ENCODE measurements at places on chromosomes 3 and 15.

DNA sequence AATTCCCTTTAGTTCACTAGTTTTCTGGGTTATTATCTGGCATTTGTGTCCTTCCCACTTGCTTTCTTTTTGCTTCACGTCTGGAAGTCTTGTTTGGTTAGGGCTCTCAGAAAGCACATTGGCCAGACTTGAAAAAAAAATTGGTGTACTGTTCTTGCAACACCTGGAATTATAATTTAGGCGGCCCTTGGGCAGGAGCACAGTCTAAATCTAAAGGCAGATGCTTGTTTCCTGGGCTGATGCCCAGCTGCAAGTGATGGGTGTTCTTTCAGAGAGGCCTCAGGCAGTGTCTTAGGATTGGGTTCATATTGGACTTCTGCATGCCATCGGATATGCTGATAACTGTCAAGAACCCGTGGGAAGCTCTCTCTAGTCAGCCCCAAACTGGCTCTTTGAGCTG lies 521.5 kb downstream of the PDCD6IP start:
- no peak for DNase-seq

GRCh38 chr15:24054547-24055245 lies 367.6 kb upstream of the NDN start:
- no peak for DNase-seq

GRCh38 chr3:93924491-93924890 lies 49.2 kb downstream of the PROS1 start:
- DNase-seq: no peak

GRCh38 chr3:189982321-189982945 lies 138.3 kb downstream of the P3H2 start:
- no peak for DNase-seq

DNA sequence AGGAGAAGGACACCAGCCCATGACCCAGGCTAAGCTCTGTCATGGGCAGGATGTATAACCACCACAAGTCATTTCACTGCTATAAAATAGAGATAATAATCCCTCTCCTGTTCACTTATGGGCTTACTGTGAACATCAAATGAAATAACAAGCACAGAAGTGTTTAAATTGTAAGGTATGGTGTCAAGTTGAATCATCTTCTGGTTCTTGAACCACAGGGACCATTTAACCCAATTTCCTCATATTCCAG lies 44.3 kb upstream of the TLE3 start:
- DNase-seq: no peak

GRCh38 chr3:13316603-13317002 lies 103.5 kb downstream of the NUP210 start:
- DNase-seq: no peak

- DNase-seq: no peak
Observed at GRCh38 chr3:50551054-50551659, 16.4 kb downstream of the C3orf18 start.

Data from activated naive CD4-positive, alpha-beta T cell (primary cell).